ENCODE measurements at places on chromosomes 2 and 18.

DNA sequence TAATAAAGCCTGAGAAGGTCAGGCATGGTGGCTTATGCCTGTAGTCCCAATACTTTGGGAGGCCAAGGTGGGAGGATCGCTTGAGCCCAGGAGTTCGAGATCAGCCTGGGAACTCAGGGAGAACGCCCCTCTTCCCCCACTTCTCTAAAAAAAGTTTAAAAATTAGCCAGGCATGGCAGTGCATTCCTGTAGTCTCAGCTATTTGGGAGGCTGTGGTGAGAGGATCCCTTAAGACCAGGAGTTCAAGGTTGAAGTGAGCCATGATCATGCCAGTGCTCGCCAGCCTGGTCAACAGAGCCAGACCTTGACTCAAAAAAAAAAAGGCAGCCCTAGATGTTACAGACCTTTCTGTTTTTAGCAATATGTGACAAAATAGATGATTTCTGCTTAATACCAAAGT is 83.4 kb downstream of the AP1S3 start:
- DNase-seq = no peak

DNA sequence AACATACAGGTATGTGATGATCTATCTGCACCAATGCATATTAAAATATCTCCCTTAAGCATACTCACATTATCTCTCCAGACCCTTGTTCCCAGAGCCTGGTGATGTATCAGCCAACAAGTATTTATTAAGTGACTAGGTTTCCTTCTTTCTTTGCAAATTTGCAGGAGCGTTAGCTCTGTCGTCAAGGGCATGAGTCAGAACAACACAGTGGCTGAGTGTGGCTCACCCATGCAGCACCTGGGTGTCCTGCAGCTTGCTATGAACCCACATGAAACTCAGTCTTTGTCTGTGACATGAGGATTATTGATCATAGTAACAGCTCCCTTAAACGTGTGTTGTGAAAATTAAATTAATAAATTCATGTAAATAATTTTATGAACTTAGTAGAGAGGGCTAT is 96.6 kb downstream of the PIEZO2 start:
- no peak for DNase-seq

- no peak for DNase-seq
Observed at GRCh38 chr2:143732076-143732475, 602.9 kb downstream of the ARHGAP15 start.

GRCh38 chr2:97267411-97268074 is 154.6 kb downstream of the ANKRD36 start:
- DNase-seq = no peak

GRCh38 chr2:38130876-38131275 is 54.9 kb upstream of the CYP1B1 start:
- no peak for DNase-seq

- no peak for DNase-seq
Observed at GRCh38 chr2:174773215-174773614, 8.9 kb upstream of the CHRNA1 start.
